Mesothelial cell of epicardium (in vitro differentiated cells): ENCODE measurements at places on chromosomes 12 and 14. TPM values are rescaled to one million over a fixed set of nuclear protein-coding genes. Genes with fewer than 3 reads are reported as not detected.

CFAP251 gene
- 6.6 to 6.9 TPM (median 6.6 TPM) in 3 replicates for total RNA-seq

BCL11B gene
- 11.6 to 12.3 TPM (median 11.8 TPM) in 3 replicates for total RNA-seq

REP15 gene
- 2.2 to 2.4 TPM (median 2.3 TPM) in 3 replicates for total RNA-seq

AICDA gene
- not detected in 3 replicates for total RNA-seq

SIRT4 gene
- 3.9 to 4.6 TPM (median 4.3 TPM) in 3 replicates for total RNA-seq

KRR1 gene
- 63.9 to 66.6 TPM (median 65.7 TPM) in 3 replicates for total RNA-seq

FAM186B gene
- 0.29 to 0.50 TPM (median 0.40 TPM) in 3 replicates for total RNA-seq
